ENCODE measurements at places on chromosomes 5 and 9. TPM values are rescaled to one million over a fixed set of nuclear protein-coding genes. Genes with fewer than 3 reads are reported as not detected.

GRCh38 chr9:32180597-32180996, 203.8 kb upstream of the ACO1 start:
- no peak for DNase-seq

GRCh38 chr9:3920604-3921582, 379.0 kb downstream of the GLIS3 start:
- no peak for DNase-seq

DNA sequence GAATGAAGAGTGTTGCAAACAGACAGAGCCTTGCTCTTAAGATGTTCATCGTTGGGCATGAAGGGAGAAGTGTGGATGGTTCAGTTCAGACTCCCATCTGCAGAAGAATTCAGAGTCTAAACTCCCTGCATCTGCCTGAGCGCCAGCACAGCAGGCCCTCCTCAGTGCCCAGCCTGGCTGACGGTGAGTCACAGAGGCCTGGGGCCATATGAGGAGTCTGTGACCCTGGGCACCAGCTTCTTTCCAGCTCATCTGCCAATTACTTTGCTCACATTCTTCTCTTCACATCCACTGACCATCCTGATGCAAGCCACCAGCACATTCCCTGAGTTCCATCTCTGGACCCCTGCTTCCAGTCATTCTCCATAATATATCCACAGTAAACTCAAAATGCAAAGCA, 401.1 kb upstream of the TRPC7 start:
- DNase-seq: no peak

- no peak for DNase-seq
These were observed 32.5 kb downstream of the HABP4 start for GRCh38 chr9:96482476-96482875.

DNA sequence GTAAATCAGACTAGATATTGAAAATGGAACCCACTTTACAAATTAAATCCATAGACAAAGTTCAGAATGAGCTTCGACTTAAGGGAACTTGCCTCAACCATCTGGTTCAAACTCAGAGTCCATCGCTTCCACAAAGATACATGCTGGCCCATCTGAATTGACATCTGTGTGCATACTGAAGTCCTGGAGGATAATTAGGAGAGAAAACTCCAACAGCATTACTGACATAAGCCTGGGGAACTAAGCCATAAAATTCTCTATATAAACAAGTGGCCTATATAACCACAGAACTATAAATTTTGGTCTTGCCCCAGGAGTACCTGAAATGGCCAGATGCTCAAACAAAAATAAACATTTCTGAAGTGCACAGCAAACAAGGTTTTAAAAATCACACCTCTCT, 94.4 kb downstream of the IZUMO3 start:
- no peak for DNase-seq

DNA sequence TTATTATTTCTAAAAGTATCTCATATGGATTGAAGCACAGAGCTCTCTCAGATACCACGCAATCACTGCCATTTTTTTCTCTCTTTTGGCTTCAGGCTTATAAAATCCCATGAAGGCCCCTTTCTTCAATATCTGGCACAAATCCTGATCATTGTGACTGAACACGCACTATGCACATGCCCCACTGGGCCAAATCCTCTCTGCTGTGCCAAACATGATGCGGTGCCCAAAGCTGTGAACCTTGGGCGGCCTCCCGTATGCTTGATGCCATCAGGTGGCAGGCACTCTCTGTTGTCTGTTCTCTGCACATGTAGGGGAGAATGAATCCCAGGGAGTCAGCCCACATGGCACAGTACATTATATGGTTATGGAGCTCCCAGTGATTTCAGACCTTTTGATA, 375.0 kb upstream of the RGMB start:
- DNase-seq: no peak

GRCh38 chr5:133751846-133752245, 139.5 kb upstream of the FSTL4 start:
- no peak for DNase-seq

DNA sequence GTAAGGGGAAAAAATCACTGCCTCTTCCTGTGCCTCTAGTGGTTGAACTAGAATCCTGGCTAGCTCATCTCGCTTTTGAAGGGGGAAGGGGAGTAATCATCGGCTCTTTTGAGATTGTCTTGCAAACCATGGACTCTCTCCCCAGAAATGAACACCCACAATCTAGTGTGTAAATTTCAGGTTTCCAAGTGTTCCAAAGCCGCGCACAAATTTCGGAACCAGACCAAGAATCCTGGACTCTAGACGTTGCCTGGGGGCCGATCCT, 4.9 kb upstream of the FOXE1 start:
- DNase-seq: no peak

DNA sequence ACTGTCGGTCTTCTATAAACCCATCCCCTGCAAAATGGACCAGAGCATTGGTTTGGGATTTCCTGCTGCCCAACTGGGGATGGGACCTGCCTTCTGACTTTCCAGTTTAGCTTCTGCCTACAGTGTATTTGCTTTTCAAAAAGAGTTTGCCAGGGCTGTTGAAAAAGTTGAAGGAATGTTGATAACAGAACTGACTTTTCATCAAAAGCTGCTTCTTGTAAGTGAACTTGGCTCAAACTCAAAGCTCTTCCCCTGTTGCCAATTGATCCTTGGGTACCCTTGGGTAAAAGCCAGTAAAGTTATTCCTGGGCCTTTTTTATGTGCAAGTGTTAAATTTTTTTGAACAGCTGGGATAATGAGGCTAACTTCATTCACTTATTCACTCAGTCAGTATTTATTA, 142.9 kb upstream of the SLC30A5 start:
- DNase-seq: no peak

- DNase-seq: no peak
These were observed 39.2 kb downstream of the ZNF366 start for GRCh38 chr5:72468024-72468423.

- DNase-seq: no peak
These were observed 21.1 kb upstream of the HSPA9 start for GRCh38 chr5:138596105-138596881.

DNA sequence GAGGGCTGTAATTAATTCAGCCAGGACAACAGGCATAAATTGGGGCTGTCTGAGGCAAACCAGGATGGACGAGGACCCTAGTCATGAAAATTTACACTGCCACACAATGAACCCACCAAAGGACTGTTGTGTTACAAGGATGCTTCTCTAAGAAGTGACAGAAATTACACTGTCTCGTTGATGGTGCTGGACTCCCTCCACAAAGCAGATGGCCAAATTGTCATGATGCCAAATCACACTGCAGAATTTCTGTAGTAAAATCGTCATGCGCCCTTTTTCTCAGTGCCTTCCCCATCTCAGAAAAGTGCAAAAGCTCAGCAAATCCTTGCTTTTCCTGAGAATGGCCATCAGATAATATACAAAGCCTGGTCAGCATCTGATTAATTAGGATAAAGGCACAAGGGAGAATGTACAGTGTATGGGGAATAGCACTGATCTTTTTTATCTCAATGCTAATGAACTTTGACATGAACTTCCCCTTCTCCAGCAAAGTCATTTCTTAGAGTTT, 545.8 kb downstream of the CSNK1G3 start:
- no peak for DNase-seq

- DNase-seq: no peak
These were observed 91.2 kb downstream of the FSTL4 start for GRCh38 chr5:133520991-133521706.

- no peak for DNase-seq
These were observed 15.0 kb downstream of the TLX3 start for GRCh38 chr5:171323806-171324632.

DNA sequence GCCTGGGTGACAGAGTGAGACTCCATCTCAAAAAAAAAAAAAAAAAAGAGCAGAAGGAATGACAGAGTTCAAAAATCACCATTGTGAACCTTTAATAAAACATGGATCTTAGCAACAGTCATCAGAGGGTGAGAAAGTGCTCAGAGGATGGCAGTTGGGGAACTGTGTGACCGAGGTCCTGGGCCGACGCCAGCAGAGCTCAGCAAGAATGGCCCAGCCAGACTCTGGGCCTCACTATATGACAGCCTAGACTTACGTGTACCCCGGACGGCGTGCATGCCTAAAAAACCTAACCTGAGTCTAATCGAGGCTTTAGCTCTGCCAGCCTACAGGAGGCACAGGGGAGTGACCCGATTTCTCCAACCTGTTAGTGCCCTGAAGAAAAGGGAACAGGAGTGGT, 64.3 kb downstream of the MVB12B start:
- DNase-seq: no peak

GRCh38 chr9:123421186-123421585, 65.2 kb downstream of the CRB2 start:
- DNase-seq: no peak

DNA sequence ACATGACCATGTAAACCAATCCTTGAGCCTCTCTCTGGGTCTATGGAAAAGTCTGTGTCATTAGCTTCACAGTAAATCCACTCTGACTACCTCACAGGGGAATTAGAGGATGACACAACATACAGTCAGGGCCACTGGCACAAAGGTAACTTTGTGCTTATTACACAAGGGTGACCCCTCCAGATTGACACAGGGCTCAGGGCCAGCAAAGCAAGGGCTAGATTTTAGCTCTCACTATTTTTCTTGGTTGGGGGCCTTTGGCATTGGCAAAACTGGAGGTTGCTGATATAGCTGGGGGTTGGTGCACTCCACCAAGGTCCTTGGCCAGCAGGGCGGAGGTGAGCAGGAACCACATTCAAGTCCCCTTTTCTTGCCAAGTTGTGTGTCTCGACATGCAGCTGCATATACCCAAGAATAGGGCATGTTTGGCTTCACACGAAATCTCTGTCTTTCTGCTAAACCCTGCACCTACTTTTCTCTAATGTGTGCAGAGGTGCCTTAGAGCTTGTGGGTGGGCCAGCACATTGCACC, 15.2 kb upstream of the OSMR start:
- no peak for DNase-seq

GRCh38 chr5:9347541-9348295, 198.2 kb downstream of the SEMA5A start:
- DNase-seq: no peak

GRCh38 chr9:116549786-116550660, 137.1 kb upstream of the TRIM32 start:
- DNase-seq: no peak

DNA sequence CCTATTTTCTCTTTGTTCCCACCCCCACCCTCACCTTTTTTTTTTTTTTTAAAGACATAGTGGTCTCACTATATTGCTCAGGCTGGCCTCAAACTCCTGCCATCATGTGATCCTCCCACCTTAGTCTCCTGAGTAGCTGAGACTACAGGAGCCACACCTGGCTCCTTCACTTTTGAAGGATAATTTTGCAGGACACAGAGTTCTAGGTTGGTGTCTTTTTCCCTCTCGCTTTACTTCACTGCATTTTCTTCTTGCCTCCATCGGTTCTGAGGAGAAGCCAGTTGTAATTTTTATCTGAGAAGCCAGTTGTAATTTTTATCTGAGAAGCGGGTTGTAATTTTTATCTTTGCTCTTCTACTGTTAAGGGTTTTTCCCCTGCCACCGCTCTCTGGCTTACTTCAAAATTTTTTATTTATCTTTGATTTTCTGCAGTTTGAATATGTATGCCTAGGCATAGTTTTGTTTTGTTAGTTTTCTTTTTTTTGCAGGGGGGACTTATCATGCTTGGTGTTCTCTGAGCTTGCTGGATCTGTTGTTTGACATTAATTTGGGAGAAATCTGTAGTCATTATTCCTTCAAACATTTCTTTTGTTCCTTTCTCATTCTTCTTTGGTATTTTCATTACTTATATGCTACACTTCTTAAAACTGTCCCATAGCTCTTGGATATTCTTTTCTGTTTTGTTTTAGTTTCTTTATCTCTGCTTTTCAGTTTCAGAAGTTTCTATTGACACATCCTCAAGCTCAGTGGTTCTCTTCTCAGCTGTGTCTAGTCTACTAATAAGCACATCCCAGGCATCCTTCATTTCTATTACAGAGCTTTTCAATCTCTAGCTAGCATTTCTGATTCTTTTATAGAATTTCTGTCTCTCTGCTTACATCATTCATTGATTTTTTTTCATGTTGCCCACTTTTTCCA, 148.2 kb upstream of the CHD1 start:
- DNase-seq: no peak

GRCh38 chr9:120289990-120290975, 289.7 kb downstream of the CDK5RAP2 start:
- no peak for DNase-seq

DNA sequence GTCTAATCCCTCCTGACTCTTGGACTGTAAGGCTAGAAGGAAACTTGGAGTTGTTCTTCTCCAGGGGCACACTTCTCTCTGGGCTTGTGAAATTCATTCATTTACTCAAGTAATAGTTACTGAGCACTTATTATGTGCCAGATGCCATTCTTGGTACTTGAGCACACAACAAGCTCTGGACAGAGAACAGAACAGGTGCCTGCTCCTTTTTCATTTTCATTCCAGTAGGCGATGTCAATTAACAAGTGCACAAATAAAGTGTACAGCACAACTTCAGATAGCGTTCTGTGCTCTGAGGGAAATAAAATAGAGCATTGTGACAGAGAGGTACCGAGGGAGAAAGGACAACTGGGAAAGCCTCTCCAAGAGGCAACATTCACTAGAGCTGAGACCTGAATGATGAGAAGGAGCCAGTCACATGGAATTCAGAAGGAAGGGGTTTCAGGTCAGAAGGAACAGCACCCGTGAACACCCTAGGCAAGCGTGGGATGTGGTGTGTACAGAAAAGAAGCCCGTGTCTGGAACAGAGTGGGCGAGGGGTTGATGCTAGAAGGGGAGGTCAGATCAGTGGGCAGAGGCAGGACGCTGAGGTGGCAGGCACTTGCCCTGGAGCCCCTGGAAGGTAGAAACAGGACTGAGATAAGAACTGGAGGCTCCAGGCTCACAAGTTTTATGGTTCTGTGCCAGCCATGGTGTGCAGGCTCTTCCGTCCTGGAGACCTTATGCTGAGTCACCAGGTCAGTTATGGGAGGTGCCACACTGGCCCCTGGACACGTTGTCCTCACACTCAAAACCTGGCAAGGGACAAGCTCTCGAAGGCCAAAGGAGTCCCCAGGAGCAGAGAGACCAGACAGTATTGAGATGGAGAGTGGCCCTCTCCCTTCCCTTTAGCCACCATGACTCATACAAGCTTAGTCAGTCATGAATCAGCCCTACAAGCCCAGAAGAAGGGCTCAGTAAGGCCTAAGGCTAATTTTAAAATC, 7.2 kb upstream of the ABLIM3 start:
- peak; percentile 75 for DNase-seq

The STPG3 gene
- 0.32 TPM for total RNA-seq

The PCDHAC1 gene
- total RNA-seq: 0.23 TPM

The HMMR gene
- 1.0 TPM for total RNA-seq

The SLCO6A1 gene
- total RNA-seq: not detected

The TNFSF8 gene
- total RNA-seq: 0.86 TPM

The C9orf50 gene
- total RNA-seq: not detected

The PCDHA9 gene
- not detected for total RNA-seq
